ENCODE measurements at places on chromosomes 4 and X. TPM values are rescaled to one million over a fixed set of nuclear protein-coding genes. Genes with fewer than 3 reads are reported as not detected.

GRCh38 chr4:152534541-152535359, 1.1 kb downstream of the FBXW7 start:
- DNase-seq: no peak

- DNase-seq: no peak
Measured at GRCh38 chr4:56790691-56791091, 30.8 kb downstream of the SPINK2 start.

- no peak for DNase-seq
Measured at GRCh38 chrX:12269484-12269883, 131.2 kb downstream of the FRMPD4 start.

GRCh38 chrX:17836830-17837229, 24.3 kb downstream of the RAI2 start:
- no peak for DNase-seq

DNA sequence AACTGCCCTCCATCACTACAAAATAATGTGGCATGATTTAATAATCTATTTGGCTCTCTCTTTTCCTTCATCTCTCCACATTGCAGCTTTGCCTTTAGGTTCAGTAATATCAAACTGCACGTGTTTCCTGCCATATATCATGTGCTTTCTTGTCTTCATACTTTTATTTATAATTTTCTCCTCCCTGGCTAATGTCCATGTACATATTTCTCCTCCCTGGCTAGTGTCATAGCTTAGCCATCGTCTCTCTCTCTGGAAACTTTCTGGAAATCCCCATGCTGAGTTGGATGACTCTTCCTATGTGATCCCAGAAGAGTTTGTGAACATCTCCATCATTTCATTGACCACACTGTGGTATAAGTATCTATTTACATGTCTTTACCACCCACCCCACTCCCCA, 21.3 kb upstream of the PDGFC start:
- DNase-seq: no peak

PRDM8 gene
- total RNA-seq: 58.0 TPM
